A549 treated with dexamethasone at 1 μM for 4 hours (cell line): ENCODE measurements at places on chromosomes 2 and 18. TPM values are rescaled to one million over a fixed set of nuclear protein-coding genes. Genes with fewer than 3 reads are reported as not detected.

TUBA4B gene
- total RNA-seq = 0.12 to 0.20 TPM (median 0.16 TPM) in 3 of 5 replicates, not detected in the others

TSPYL6 gene
- 0.03 TPM in 1 of 5 replicates, not detected in the others for total RNA-seq

AP1S3 gene
- total RNA-seq = 28.0 to 40.5 TPM (median 36.0 TPM) in 5 replicates

SLC5A7 gene
- total RNA-seq = not detected in 5 replicates

C2orf92 gene
- 0.26 to 0.77 TPM (median 0.59 TPM) in 5 replicates for total RNA-seq

PPP1R1C gene
- 1.1 to 2.3 TPM (median 1.5 TPM) in 5 replicates for total RNA-seq
